Hepatocyte (in vitro differentiated cells): ENCODE measurements at places on chromosomes 2 and 18.

DNA sequence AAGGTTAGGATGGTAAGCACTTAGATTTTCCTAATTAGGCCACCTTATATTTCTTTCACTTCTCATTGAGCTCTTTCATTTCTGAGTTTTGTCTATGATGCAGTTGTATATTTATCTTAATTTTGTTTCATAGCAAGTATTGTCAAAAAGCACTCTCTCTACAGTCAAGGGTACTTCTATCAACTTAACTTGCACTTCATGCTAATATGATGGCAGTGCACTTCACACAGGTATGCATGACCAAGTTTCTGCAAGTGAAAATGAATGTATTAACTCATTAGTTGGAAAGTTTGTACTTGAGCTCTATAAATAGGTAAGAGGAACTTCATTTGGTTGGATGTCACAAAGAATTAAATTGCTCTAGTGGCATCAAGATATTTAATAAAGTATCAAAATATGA, 51.5 kb upstream of the CDH19 start:
- DNase-seq: no peak

DNA sequence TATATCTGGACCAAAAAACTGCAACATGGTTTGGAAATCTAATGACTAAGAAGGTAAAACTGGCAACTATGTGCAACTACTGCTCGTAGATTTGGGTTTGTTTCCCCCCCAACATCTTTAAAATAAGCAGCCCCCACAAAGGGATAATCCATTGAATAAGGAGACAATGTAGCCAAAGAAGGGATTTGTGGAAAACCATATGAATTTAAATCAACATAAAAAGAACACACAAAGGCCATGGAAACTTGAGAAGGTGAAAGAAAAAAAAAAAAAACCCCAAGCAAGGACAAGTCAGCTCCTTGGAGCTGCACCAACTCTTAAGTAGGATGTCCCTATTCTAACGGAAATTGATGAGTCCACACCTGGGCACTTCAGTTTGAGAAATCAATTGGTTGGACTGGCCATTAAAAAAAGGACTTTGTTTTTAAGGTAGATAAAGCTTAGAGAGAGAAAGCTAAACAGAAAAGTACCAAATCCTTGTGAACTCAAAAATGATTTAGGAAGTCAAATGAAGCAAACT, 53.7 kb upstream of the ST8SIA5 start:
- DNase-seq: no peak

DNA sequence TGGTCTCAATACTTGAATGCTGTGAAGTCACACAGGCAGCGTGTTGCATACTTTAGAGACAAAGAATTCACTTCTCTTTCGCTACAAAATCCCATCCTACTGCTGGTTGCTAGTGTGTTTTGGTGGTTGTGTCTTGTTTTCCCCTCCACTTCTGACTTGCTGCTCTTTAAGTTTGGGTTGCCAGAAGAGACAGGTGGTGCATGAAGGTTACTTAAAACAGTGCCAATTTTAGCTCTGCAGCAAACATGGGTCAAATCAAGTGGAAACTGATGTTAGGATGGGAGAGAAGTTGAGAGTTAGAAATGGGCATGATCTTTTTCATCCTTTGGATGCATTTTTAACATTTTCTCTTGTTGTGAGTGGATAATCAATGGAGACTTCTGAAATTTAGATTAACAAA, 136.2 kb upstream of the KCNH7 start:
- DNase-seq: no peak

DNA sequence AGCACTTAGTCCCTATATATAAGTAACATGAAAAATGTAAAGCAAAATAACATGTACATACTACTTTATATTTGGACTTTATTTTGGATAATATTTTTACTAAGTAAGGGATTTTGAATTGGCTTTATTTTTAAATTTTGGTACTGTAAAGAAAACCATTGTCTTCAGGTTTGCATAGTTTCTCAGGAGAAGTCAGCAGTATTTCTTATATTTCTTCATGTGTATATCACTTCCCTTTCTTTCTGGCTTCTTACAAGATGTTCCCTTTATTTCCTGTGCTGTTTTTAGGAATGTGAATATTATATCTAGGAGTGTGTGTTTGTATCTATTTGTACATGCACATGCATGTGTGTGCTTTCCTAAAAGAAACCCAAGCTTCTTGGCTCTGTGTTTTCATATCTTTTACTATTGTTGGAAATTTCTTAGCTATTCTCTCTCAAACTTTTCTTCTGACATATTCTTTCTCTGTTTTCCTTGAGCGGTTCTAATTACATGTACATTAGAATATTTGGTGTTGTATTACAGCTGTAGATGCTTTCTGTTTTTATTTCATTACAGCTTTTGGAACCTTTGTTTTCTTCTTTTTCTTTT, 1549.7 kb upstream of the ACVR2A start:
- DNase-seq: no peak

DNA sequence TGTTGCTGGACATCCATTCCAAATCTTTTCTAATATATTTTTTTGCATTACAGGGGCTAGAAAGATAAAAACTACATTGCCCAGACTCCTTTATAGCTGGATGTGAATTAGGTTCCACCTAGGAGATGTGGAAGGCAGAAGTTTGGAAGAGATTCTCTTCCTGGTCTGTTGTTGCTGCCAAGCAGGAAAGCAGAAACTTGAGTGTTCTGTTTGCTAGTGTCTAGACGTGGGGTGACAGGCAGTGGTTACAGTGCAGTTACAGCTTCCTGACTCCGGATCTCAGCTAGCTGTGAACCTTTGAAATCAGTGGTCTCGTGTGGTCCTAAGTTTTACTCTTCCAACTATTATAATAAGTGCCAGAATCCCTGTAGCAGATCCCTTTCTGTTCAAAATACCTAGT, 46.2 kb downstream of the COL4A4 start:
- no peak for DNase-seq

DNA sequence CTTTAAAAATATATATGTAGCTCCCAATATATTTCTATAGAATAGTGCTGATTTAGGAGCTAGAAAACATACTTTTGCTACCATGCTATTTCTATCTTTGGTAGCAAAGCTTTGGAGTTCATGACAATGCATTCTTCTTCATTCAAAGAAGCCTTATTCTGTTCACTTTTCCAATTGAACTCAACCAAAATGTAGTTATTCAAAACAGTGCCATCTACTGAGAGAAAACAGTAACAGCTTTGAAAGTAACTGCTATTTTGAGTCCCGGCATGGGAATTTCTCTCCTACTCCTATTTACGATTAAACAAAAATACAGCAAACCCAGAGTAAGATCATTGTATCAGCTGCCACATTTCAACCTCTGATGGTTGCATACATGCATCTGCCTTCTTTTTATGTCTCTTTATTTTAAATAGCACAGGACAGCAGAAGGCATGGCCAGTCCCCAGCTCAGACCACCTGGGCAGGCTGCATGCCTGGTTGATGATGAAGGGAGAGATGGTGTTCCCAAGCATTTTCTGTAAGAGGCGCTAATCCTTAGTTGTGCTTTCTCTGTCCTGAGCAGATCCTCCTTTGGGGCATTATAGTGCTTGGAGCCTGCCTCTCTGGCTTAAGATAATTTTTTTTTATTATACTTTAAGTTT, 69.7 kb upstream of the SULT1C3 start:
- DNase-seq: peak; percentile 13

DNA sequence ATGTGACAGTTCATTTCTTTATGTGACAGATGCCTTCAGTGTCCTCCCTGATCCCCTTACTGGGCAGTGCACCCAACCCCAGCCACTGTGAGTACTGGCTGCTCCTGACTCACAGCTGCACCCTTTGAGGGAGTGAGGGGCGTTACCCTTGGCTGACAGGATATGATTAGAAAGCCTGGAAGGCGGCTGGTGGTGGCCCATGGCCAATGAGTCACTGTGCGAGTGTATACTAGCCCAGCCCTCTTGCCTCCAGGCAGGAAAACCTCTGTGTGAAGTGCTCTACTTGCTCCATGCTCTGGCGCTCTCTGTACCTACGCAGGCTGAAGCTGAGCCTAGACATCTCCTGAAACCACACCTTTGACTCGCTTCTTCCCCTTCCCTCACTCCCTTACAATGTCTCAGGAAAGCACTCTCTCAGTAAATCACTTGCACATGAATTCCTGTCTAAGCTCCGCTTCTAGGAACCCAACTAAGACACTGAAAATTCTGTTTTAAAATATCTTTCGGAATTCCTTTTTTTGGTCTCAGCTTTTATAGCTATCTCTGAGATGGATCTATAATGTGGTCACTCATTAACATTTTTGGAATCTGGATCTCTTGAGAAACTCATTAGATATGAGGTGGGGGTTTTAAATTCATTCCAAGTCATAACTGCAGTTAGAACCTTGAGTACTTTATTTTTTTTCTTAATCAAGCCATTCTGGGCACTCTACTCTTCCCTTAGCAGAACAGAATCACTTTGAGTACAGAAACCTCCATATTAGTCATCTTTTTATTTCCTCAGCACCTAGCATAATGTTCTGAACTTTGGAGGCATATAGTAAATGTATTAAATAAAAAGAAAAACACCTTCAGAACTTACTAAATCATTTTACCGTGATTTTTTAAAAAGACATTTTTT, 25.3 kb upstream of the STAM2 start:
- peak; percentile 65 for DNase-seq

GRCh38 chr2:29220506-29221270, 105.5 kb downstream of the CLIP4 start:
- DNase-seq: no peak

GRCh38 chr2:86809481-86810121, 18.9 kb upstream of the CD8A start:
- DNase-seq: no peak

DNA sequence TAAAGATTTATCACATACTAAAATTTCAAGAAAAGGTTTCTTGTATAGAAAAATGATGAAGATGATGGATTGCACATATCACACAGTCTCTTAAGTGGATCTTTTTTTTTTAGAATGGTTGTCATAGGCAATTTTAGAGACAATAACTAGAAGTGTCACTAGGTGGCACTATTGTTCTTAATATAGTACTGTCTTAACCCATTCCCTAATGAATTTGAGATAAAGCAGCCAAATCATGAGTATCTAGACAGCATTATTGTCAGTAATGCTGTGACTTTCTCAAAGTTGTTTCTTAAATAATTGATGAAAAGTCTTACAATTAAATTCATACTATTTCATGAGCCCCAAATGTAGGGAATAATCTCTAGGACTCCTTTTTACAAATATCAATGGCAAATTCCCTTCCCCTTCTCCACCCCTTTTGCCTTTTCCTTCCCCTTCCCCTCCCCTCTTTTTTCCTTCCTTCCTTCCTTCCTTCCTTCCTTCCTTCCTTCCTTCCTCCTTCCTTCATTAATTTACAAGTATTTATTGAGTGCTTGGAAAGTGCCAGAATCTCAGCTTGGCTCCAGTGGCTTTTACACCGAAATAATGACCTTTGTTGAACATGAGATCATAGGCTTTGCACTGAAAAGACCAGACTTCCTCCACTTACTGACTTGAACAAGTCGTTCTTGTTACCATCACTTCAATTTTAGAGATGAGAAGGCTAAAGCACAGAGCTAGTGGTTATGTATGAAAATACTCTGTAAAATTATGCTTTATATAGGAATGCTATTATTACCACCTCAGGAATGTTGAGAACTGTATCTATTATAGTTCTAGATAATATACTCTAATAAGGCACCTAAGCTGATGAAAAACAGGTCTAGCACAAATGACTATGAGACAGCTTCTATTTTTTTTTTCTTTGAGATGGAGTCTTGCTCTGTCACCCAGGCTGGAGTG, 19.8 kb downstream of the MYL12B start:
- DNase-seq: peak; percentile 87

GRCh38 chr18:62963507-62963906, 248.2 kb downstream of the PHLPP1 start:
- peak; percentile 49 for DNase-seq
